ENCODE measurements at places on chromosomes 6 and 20. TPM values are rescaled to one million over a fixed set of nuclear protein-coding genes. Genes with fewer than 3 reads are reported as not detected.

DNA sequence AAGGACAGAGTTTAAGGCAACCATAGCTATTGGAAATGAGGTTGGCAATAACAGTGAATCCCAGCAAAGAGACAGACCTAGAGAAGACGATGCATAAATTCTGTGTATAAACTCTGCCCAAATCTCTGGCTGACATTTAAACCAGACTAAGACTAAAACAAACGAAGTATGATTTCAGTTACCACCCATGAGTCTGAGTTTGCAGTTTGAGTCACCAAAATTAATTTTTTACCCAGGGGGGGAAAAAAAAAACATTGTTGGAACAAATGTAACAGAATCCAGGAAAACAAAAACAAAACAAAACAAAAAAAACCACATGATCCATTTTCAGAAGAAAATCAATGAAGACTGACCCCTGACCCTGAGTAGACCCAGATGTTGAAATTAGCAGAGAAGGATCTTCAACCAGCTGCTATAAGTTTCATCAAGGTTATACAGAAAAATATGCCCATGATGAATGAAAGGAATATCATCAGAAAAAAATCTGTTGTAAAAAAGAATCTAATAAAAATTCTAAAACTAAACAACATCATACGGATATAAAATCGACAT is 190.8 kb downstream of the GMDS start:
- no peak for DNase-seq

DNA sequence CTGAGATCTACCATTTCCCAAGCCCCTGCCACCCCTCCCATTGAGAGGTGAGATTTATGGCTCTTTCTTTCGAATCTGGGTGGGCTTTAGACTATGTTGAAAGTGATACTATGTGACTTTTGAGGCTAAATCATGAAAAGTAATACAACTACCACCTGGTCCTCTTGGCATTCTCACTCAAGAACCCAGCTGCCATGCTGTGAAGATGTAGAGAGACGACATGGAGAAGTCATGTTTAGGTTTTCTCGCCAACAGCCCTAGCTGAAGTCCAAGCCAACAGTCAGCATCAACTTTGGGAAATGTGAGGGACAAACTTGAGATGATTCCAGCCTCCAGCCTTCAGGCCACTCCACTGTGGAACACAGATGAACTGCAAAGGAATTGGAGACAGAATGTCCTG is 108.7 kb downstream of the SCP2D1 start:
- DNase-seq = no peak

- DNase-seq = no peak
Observed at GRCh38 chr6:42316981-42317380, 99.3 kb upstream of the MRPS10 start.

GRCh38 chr20:5148581-5148980 is 21.8 kb downstream of the CDS2 start:
- no peak for DNase-seq

DNA sequence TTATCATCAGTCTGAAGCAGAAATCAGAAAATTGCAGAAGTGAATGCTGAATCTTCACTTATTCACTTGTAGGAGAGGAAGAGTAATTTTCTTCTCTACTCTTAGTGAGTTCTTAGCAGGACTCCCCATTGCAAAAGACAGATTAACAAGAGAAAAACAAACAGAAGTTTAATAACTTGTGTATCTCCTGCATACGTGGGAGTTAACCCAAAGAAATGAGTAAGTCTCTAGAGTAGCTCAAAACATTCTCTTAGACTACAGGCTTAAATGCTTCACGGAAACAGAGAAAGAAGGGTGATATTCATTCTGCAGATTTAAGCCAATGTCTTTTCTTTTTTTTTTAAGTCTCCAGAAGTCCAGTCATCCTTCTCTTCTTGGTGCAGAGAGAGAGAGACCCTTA is 97.9 kb upstream of the TMEM181 start:
- no peak for DNase-seq

DNA sequence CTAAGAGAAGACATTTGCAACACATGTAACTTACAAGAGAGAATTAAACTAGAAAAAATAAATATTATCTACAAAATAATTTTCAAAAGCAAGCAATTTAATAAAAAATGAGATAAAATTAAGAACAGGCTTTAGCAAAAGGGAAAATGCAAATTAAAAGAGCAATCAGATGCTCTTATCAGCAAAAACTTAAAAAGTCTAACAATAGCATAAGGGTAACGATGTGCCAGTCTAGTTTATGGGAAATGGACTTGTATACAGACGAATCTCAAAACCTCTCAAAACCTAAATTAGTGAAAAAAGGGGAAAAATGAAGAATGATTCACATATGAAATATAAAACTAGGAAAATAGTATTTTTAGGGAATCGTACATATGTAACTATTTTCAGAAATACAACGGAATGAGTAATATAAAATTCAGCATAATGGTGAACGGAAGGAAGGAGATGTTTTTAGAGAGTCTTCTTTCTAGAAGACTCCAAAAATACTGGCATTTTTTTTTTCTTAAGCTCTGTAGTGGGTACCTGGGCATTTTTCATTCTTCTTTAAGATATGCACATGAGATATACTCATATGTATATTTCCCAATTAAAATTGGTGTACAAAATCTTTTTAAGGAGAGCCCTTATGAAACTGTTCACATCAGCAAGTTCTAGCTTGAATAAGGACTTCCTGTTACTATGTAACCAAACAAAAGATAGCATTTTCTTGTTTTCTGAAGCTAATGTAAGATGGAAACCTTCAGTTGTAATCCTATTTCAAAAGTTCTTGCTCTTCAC is 927 bp upstream of the MANEA start:
- DNase-seq = peak; percentile 38

GRCh38 chr6:126199466-126199865 is 140.4 kb upstream of the CENPW start:
- DNase-seq = no peak

DNA sequence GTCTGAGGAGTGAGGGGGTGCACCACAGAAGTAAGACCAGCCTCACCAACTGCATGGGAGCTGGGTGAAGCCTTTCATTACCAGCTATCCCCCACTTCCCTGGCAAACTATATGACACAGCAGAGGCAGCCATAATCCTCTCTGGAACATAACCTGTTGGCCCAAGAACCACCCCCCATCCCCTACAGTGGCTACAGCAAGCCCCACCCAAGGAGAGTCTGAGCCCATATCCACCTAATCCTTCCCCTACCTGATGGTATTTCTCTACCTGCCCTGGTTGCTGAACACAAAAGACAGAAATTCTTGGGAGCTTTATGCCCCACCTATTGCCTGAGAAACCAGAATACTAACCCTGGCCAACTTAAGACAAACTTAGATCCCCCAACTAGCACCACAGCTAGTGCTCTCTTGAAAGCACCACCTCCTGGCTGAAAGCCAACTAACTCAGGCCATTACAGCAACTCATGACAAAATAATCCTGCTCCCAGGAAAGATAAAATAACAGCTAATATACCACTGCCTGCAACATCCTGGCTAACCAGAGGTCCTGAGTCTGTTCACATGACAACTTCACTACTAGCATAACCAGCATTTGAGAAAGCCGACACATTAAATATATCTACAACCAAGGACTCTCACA is 11.2 kb downstream of the RNGTT start:
- no peak for DNase-seq

DNA sequence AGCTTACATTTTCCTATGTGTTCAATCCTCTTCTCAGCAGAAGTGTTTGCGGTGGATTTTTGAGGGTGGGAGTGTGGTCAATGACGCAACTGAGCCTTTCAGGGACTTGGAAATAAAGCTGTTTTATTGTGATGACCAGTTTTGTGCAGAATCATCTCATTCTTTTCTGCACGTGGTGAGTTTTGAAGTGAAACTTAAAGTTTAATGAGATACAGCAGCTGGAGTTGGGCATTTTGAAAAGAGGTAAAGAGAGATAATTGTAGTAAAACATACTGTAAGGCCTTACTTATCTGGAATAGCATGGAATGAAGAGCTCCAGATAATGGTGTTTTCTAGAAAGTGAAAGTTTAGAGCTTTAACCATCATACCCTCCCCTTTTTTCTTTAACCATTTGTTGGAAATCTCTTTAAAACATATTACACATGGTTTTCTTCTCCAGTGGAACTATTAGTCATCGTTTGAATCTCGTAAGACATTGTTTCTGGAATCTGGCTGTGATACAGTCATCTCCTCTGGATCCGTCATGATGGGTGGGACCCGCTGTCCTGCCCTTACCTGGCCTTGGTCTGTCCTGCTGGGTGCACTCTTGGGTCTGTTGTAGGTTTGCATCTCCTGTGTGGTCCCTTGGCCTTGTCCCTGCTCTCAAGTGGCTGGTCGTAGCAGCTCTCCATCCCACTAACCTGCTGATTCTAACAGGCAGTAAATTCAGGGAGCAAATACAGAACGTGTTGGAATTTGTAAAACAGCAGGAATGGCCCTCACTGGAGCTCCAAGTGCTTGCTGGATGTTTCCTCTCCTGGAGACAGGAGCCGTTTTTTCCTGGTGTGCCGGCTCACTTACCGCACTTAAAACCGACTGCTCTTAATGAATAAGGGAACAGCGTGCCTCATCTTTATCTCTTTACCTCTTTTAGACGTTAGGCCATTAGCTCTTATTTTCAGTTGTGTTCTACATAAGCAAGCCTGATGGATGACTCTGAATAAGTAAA is 29.8 kb downstream of the UST start:
- DNase-seq = peak; percentile 63

DNA sequence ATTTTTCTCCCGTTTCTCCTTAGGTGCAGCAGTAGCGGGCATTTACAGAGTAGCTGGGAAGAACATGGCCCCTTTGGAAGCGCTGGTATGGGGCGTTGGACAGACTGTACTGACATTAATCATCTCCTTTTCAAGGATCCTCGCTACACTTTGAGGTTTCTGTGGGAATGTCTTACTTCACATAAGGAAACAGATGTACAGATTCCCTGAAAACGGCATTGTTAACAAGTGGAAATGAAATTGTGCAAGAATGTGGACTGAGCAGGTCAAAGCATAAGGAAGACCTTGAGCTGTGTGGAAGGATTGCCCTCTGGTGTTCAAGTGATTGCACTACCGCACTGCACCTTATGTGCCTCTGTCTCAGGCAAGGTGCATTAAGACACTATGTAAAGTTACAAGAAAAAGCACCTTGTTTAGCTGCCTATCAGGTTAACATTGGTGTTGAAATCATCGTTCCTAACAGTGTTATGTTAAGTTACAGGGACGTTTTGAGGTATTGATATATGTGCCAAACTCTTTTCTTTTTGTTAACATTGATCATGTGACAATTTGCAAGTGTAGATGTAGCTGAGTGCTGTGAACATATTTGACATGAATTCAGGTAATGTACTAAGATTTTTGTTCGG is 38.0 kb downstream of the TMEM170B start:
- DNase-seq = peak; percentile 61

DNA sequence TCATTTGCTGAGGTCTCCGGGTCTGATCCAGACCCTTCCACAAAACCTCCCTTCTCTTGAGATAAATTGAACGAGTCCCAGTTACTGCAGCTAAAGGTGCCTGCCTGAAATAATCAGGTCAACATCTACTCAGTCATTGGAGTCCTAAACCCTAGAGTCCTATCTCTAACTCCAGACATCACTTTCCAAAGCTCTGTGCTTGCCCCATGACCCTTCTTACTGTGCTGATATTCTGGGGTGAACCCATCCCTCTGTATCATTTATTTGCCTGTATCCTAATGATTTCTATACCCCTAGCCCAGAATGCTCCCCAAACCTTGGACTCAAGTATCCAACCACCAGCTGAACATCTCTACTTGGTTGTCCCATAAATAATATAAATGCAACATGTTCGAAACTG is 35.7 kb downstream of the CD83 start:
- no peak for DNase-seq

TAAR8 gene
- not detected for total RNA-seq

SASH1 gene
- total RNA-seq = 33.9 TPM

CFB gene
- total RNA-seq = 17.4 TPM

Data from stomach (tissue), 19 donors.